Mucosa of gallbladder (tissue), 1 donor: ENCODE measurements at places on chromosomes 5 and 9.

GRCh38 chr9:123696476-123696875, 233.4 kb downstream of the DENND1A start:
- no peak for DNase-seq

DNA sequence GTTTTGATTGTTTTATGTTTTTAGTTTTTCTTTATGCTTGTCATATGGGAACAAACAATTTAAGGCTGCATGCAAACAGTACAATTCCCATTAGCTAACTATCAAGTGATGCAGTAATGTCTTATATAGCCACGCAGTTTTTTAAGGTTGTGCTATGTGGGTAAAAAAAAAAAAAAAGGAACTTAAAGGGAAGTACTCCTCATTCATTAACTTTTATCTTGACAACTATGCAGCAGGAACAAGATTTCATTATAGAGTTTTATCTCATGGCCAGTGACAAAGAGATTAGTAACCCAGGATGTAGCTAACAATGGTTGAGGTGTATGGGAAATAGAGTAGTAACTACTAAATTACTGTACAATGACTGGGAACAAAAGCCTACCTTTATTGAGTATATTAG, 1008.2 kb upstream of the CDH9 start:
- DNase-seq: no peak

GRCh38 chr9:86529496-86530275, 175.5 kb upstream of the TUT7 start:
- DNase-seq: no peak

DNA sequence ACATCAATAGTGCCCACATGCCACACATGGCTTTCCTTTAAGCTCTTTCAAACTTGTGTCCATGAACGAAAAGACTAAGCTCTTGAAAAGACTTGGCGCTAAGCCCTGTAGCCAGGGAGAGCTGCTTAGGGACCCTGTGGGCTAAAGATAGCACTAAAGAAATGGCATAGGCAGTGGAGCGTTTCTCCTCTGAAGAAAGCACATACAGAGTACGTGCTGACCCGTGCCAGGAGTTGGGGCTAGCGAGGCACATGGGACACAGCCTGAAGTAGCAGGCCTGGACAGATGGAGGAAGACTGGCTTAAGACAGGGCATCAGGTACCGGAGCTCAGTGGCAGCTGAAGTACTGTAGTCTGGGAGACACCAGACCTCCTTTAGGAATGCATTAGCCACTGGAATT, 39.7 kb downstream of the ADGRV1 start:
- no peak for DNase-seq

GRCh38 chr5:97131139-97131710, 11.2 kb downstream of the LIX1 start:
- no peak for DNase-seq
